ENCODE measurements at places on chromosomes 5 and 9. TPM values are rescaled to one million over a fixed set of nuclear protein-coding genes. Genes with fewer than 3 reads are reported as not detected.
A peak's percentile ranks its signal among the peaks of the same experiment; 100 is the strongest.

DNA sequence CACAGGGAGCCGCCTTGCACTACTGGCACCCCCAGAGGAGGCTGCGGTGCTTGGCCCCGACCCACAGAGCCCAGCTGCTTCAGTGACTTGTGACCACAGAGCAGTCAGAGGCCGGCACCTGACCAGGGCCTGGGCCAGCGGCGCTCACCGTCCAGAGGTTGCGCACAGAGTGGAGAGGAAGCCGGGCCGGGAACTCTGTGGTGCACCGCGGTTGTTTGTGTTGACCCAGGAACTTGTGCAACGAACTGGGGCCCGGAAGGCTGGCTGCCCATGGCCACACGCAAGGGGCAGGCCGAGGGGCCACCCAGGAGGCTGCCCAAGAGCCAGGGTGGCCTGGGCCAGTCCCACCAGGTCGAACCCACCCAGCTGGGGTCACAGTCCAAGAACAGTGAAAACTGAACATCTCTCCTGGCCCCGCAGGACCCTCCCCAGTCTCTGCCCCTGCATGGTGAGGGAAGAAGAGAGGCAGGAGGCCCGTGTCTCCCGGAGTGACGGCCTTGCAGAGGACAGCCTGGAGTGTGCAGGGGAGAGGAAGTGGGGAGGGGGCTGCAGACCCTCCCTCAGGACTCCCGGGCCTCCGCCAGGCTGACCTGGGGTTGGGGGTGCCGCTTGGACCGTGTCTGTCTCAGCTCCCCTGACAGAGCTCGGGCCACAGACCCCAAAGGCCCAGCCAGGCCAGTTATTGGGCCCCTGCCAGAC lies 42.8 kb upstream of the EGFL7 start:
- DNase-seq: no peak

GRCh38 chr9:117485176-117485575 lies 70.3 kb upstream of the ASTN2 start:
- no peak for DNase-seq

- peak; percentile 12 for DNase-seq
These were observed 32.1 kb downstream of the MTMR12 start for GRCh38 chr5:32280656-32281081.

- DNase-seq: no peak
These were observed 576.1 kb downstream of the CDH12 start for GRCh38 chr5:22277006-22277405.

DNA sequence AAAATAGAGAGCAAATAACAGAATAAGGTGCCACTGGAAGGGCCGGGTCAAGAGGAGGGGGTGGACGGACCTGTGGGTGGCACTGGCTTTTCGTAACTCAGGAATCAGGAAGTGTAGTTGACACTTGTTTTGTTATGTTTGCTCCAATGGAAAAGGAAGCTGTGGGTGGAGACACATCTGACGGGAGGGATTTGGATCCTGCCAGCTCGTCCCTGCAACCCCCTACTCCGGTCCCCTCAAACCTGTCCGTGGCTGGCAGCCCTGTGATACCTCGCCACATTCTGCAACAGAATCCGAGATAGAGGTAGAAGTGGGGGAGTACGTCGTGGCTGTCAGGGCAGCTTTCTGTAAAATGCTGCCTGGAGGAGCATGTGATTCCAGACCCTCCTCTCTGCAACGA lies 104.2 kb upstream of the IER5L start:
- no peak for DNase-seq

GRCh38 chr5:38465061-38465460 lies 91.4 kb downstream of the LIFR start:
- no peak for DNase-seq

GRCh38 chr9:134165357-134166315 lies 1.3 kb upstream of the RNU6ATAC start:
- no peak for DNase-seq

DNA sequence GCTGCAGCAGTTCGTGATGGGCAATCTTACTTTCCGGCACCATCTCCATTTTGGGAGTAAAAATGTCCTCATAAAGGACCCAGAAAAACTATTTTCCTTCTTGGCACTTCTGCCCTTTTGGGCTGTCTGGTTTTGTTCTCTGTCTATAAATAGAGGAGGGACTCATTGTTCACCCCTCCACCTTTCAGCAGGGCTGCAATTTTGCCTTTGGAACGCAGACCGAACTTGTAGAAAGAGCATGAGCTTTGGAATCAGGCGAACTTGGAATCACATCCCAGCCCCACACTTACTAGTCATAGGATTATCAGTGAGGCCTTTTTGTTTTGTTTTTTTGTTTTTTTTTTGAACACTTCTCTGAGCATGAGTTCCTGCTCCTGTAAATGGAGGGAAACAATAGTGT lies 178.1 kb upstream of the IL12B start:
- no peak for DNase-seq

- DNase-seq: no peak
These were observed 69.9 kb upstream of the OR2K2 start for GRCh38 chr9:111399772-111400563.

DNA sequence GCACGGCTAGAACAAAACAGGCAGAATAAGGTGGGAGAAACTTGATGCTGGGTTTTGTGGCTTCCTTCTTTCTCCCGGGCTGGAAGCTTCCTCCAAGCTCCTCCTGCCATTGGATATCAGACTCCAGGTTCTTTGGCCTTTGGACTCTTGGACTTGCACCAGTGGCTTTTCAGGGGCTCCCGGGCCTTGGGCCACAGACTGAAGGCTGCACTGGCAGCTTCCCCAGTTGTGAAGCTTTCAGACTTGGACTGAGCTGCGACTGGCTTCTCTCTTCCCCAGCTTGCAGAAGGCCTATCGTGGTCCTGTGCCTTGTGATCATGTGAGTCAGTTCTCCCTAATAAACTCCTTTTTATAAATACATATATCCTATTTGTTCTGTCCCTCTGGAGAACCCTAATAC lies 364.4 kb downstream of the DNAH5 start:
- DNase-seq: no peak

DNA sequence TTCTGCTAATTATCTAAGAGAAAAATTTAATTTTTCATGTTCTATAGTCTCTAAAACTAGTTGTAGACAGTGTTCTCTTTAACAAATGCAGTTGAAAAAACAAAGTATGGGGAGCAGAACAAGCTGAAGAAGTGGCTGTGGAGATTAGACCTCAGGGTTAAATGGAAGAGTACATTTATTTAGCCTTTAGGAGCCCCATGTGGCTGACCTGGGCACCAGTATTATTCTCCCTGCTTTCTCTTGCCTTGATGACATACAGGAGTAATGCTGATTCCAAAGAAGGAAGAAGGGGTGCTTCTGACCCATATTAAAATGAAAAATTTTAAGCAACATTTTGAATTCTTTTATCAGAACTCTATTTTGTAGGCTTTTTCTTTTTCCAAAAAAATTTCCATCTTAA lies 312.3 kb upstream of the RIOK2 start:
- DNase-seq: no peak

DNA sequence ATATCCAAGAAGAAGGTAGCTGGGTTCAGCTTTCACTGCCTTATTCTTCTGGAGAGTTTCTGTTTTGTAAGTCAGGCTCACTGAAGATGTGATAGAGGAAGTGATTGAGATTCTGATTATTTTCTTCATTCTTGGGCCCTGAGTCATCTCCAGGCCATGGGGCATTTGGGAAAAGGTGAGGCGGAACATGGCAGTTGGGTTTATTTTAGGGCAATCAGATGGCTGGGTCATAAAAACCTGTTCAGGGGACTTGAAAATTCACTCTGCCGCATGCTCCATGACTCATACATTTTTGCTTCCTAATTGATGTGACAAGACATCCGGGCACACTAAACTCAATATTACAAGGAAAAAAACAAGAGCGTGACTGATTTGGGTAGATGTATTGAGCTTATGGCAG lies 265.7 kb upstream of the KLF4 start:
- DNase-seq: no peak

DNA sequence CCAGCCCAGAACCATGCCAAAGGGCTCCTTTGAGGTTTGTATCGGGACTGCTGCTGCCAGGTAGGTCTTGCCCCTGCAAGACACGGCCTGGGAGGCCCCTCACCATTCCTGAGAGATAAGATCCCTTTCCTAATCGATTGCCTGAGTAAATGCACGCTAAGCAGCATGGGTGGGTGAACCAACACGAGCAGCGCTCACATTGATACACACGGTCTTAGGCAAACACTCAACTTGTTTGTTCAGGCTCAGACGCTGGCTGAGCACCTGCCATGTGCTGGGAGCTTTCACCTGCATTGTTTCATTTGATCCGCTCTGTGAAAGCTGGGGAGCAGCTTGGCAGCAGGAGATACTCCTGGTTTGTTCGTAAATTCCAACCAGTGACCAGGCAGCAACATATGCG lies 76.9 kb upstream of the NEURL1B start:
- DNase-seq: no peak

DNA sequence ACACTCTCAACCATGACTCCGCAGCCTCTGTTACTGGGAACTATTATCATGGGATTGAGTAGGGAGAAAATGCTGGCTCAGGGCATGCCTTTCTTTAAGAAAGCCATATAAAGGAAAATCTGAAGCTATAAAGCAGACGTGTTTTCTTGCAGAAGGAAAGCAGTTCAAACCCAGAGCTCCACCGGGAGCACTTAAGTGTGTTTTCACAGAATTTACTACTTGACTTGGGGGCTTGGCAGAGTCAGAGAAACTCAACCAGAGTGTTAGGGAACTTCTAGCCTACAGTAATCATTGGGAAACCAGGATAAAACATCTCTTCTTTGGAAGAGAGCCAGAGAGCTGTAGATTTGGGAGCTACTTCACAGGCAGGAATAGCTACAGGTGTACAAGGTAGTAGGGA lies 283.4 kb upstream of the ADRA1B start:
- DNase-seq: no peak

DNA sequence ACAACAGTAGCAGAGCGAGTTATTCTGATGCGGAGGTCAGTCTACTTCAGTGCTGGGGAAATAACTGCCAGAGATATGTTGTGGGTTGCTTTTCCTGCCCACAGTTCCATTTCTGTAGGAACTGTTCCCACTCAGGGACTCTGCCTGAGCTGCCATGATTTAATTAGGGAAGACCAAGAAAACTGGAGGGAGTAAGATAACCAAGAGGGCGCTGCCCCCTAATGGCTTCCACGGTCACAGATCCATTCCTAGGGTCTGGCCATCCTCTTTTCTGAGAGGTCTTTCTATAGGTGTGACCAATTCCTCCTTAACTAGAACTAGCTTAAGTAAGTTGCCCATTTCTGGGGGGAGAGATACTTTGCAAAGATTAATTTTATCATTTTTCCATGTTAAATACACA lies 125.9 kb downstream of the APBA1 start:
- no peak for DNase-seq

- DNase-seq: no peak
These were observed 276.0 kb upstream of the TMEM161B start for GRCh38 chr5:88544671-88545070.

DNA sequence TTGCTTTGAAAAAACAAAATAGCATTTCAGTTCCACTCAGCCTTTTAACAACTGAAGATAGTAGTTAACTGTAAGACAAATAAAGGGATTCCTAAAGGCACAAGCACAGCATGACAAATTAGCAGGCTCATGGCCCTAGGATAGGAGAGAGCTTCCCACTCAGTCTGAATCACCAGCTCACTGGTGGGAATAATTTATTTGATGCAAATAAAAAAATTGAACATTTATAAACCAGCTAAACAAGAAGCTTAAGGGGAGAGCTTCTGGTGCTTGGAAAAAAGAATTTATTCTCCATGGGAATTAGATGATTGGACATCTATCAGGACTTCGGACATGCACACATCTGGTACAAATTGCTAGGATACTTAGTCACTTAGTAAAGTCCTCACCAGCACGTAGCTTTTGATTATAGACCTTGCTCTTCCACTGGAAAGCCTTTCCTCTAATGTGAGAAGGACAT lies 294.1 kb upstream of the TNC start:
- no peak for DNase-seq

DNA sequence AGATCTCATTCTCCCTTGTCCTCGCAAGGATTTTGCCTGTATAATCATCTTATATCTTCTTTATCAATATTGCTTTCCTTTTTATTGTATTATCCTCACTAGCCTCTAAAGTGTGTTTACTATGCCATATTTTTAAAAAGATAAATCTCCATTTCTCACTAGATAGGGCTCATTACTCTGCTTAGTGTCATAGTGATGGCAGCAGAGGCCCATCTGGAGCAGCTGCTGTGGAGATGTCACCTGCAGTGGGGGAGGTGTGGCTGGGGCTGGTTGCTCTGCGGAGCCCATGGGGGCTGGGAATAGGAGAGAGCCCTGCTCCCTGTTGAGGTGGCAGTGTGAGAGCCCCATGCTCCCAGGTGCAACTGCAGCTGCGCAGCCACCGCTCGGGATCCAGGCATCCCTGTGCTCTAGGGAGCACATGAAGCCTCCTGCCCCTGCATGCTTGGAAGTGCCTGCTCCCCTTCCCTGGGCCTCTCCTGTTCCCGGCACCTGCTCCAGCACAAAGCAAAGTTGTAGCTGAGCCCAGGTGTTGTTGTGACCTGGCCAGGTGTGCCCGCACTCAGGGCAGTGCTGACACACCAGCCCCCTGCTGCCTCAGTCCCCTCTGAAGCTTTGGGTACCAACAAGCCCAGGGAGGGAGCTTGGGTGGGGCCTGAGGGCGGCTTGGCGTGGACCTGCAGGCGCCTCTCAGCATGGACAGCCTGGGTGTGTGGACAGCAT lies 144.6 kb upstream of the MRPS30 start:
- no peak for DNase-seq

GRCh38 chr9:83196946-83197345 lies 134.0 kb upstream of the RASEF start:
- no peak for DNase-seq

- no peak for DNase-seq
These were observed 1.5 kb upstream of the MARCHF3 start for GRCh38 chr5:127031863-127032232.

DNA sequence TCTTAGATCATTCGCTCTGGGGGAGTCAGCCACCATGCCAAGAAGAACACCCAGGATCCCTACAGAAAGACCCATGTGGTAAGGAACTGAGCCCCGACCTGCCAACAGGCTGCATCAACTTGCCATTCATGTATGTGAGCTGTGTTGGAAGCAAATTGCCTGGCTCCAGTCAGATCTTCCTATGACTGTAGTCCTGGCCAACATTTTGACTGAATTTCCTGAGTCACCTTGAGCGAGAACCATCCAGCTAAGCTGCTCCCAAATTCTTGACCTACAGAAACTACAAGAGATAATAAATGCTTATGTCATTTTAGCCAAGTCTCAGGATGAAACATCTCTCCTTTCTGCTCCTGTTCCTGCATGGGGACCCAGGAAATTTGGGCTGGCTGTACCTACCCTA lies 40.0 kb upstream of the SLC44A1 start:
- DNase-seq: no peak

Gene OR1J4
- not detected for total RNA-seq

Gene C5orf46
- not detected for total RNA-seq

Gene TEK
- total RNA-seq: not detected

Gene CPLANE1
- 8.6 TPM for total RNA-seq

Gene C7
- not detected for total RNA-seq

Gene PLCXD3
- total RNA-seq: 0.03 TPM

Gene NME5
- total RNA-seq: not detected

Gene SMIM33
- 0.19 TPM for total RNA-seq

Gene IFNA13
- total RNA-seq: not detected

Gene VLDLR
- total RNA-seq: 0.92 TPM

Gene WDR31
- total RNA-seq: 0.42 TPM

Gene TRIM7
- 3.0 TPM for total RNA-seq

Gene CNTNAP3B
- total RNA-seq: not detected

Gene CTSV
- total RNA-seq: 0.23 TPM

Gene EGR1
- 8.0 TPM for total RNA-seq

Gene GAPT
- 2.2 TPM for total RNA-seq
